SIG-M5 (cell line): ENCODE measurements at places on chromosomes 1 and 21.

- DNase-seq, result no peak
Observed at GRCh38 chr1:1244192-1244811, 2.2 kb downstream of the C1QTNF12 start.

DNA sequence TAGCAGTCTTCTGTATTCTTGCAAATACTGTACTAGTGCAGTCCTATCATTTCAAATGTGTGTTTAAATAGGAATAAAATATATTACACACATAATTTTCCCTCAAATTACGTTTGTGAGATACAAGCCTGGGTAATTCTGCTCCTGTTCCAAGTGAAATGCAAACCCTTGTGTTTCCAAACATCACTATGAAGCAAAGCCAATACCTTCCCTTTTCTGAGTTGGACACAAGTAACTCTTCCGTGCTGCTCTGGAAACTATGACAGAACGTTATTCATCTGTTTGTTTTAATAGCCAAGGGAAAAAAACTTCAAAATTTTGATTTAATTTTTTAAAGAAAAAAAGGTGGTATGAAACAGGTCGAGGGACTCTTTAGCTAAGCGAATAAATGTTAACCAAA is 73.7 kb upstream of the UBE2U start:
- DNase-seq, result no peak

GRCh38 chr1:71026093-71026492 is 21.5 kb downstream of the PTGER3 start:
- DNase-seq, result no peak

- DNase-seq, result no peak
Observed at GRCh38 chr1:86848654-86849053, 65.3 kb downstream of the SELENOF start.

DNA sequence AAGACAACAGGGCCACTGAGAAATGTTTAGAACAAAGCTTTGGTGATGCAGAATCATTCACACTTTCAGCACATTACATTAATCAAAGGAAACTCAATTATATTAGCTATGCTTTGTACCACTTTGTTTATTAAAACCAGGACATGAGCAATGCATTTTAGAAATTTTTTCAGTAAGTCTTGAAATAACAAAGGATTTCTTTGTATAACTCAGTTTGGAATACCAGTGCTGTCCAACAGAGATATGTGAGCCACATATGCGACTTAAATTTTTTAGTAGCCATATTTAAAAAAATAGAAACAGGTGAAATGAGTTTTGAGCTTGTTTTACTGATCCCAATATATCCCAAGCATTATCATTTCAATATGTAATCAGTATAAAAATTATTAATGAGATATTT is 18.8 kb upstream of the F3 start:
- DNase-seq, result no peak

DNA sequence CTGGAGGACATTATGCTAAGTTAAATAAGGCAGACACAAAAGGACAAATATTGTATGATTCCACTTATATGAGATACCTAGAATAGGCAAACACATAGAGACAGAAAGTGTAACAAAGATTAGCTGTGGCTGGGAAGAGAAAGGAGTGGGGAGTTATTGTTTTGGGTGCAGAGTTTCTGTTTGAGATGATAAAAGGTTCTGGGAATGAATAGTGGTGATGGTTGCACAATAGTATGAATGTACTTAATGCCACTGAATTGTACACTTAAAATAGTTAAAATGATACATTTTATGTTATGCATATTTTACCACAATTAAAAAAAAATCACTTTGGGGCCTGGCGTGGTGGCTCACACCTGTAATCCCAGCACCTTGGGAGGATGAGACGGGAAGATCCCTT is 21.2 kb upstream of the ERO1B start:
- no peak for DNase-seq

DNA sequence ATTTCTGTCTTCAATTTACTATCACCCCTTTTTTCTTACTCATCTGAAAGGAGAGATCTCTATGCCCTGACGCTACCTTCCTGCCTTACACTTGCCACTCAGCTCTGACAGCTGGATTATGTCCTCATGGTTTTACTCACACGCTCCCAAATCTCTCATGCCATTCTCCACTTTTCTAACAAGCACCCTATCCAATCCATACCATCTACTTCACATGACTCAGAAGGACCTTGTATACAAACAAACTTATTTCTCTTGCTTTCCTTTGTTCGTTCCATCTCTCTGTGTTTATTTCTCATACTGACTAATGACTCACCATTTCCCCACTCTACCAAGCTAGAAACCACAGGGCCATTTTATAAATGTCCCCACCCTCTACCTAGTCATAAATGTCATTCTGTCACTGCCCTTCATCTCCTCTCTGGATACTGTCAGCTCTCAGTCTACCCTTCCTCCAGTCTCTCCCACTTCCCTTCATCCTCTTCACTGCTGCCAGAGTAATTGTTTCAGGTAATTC is 87.3 kb downstream of the USP24 start:
- no peak for DNase-seq

- no peak for DNase-seq
Observed at GRCh38 chr21:27584256-27584655, 617.4 kb upstream of the ADAMTS5 start.

DNA sequence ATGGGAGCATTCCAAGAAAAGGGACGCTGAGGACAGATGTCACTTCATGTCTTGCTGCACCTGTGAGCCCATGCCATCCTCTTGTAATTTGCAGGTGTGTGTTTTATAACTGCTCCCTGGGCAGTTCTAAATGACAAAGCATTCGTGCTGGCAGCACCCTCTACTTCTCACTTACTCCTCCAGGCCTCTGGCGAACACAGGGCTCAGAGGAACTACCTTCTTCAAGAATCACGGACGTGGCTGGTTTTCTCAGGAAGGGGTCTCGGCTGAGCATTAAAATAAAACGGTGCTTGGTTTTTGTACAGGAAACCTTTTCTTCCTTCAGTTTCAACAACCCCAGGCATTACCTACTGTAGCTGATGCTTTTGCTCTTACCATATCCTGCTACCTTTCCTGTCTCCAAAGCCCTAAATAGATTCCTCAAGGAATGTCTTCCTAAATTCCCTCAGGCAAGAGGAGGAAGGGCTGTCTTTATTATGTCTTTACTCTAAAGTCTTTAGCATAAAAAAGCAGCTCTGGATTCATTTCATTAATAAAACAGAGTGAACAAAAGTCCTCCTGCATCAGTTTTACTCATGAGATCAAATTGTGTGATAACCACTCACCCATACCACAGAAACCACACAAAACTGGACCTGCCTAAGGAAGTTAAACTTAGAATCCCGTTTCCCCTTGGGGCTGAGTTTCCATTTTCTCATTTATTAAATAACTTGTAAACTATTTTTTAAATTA is 79.0 kb upstream of the MAP10 start:
- DNase-seq, result no peak

GRCh38 chr1:198304431-198304830 is 147.6 kb downstream of the NEK7 start:
- no peak for DNase-seq

DNA sequence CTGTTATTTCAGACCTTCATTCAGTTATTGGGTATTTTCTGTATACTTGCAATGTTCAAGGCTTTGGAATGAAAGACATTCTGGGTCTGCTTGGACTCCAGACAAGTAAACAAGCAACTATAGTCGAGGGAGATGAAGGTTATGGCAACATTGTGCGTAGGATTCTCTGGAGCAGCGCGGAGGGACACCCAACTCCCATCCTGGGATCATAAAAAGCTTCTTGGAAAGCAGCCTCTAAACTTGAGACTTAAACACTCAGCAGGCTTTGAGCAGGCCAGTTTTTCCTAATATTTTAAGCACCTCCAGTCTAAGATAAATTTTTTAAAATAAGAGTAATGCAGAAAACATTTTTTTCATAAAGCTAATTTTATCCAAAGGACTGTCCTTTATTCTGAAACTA is 7.6 kb upstream of the LYST start:
- no peak for DNase-seq
